ENCODE measurements at places on chromosomes 5 and 9. TPM values are rescaled to one million over a fixed set of nuclear protein-coding genes. Genes with fewer than 3 reads are reported as not detected.

GRCh38 chr9:37144762-37145161, 24.4 kb downstream of the ZCCHC7 start:
- H3K27me3 ChIP-seq, result no peaks in the 10 kb centered on the region
- no peak overlapping the region for H3K27ac ChIP-seq
- no peak overlapping the region for H3K4me3 ChIP-seq
- no peaks in the 10 kb centered on the region for H3K4me1 ChIP-seq

- H3K27ac ChIP-seq, result peak overlapping the region; percentile 27
- H3K36me3 ChIP-seq, result no peaks in the 10 kb centered on the region
- no peaks in the 10 kb centered on the region for H3K27me3 ChIP-seq
- peaks cover 19% of the 10 kb centered on the region for H3K4me1 ChIP-seq
- no peak overlapping the region for H3K4me3 ChIP-seq
Measured at GRCh38 chr5:131622633-131623032, 12.4 kb downstream of the RAPGEF6 start.

- no peak for DNase-seq
- H3K4me1 ChIP-seq, result no peaks in the 10 kb centered on the region
- H3K4me3 ChIP-seq, result no peak overlapping the region
- H3K27me3 ChIP-seq, result no peaks in the 10 kb centered on the region
- H3K27ac ChIP-seq, result no peak overlapping the region
Measured at GRCh38 chr9:94612071-94612470, 18.4 kb upstream of the FBP2 start.

- H3K27ac ChIP-seq, result no peak overlapping the region
- H3K4me3 ChIP-seq, result no peak overlapping the region
- DNase-seq, result no peak
- H3K36me3 ChIP-seq, result no peaks in the 10 kb centered on the region
- H3K27me3 ChIP-seq, result no peaks in the 10 kb centered on the region
Measured at GRCh38 chr9:27335075-27335474, 38.1 kb upstream of the EQTN start.

DNA sequence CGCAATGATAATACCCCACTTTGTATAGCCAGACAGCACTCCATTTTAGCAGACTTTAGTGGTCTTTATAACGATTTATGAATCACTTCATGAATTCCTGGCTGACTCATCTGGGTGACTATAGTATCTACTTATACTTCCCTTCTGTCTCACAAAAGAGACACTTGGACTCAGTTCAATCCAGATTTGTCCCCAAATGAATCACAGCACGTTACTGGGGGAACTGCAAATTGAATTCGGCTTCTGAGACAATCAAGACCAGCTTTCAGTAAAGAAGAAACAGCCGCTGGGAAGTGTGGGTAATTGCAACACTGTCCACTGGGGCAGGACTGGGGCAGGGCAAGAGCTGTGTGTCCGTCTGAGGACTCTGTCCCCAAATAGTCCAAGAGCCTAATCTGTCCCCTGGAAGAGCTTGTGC, 337.3 kb upstream of the RFX3 start:
- H3K4me1 ChIP-seq, result no peaks in the 10 kb centered on the region
- H3K4me3 ChIP-seq, result no peak overlapping the region
- no peak overlapping the region for H3K27ac ChIP-seq
- no peaks in the 10 kb centered on the region for H3K36me3 ChIP-seq

Gene ANKRA2
- 9.2 TPM for total RNA-seq

GRCh38 chr5:82422001-82422740, 144.0 kb upstream of the RPS23 start:
- H3K36me3 ChIP-seq, result no peaks in the 10 kb centered on the region
- no peaks in the 10 kb centered on the region for H3K27me3 ChIP-seq
- no peaks in the 10 kb centered on the region for H3K4me1 ChIP-seq
- H3K4me3 ChIP-seq, result no peak overlapping the region
- no peak for DNase-seq

- H3K27ac ChIP-seq, result peak within 1 kb of the TSS; percentile 48
- no peaks in the 10 kb centered on the region for H3K36me3 ChIP-seq
- DNase-seq, result no peak
- no peak within 1 kb of the TSS for H3K4me3 ChIP-seq
- peaks cover 7% of the 10 kb centered on the region for H3K4me1 ChIP-seq
- no peaks in the 10 kb centered on the region for H3K27me3 ChIP-seq
Measured at GRCh38 chr5:142685418-142686209, at the start of gene FGF1. Gene FGF1 (minus strand): TSS chr5:142686090. CDS start chr5:142614127, 71,963 bp downstream.

- no peak for DNase-seq
- no peak overlapping the region for H3K27ac ChIP-seq
- H3K27me3 ChIP-seq, result no peaks in the 10 kb centered on the region
- H3K36me3 ChIP-seq, result no peaks in the 10 kb centered on the region
Measured at GRCh38 chr5:11898-12297, 80.1 kb upstream of the PLEKHG4B start.

GRCh38 chr9:5629312-5630080, 589 bp downstream of the RIC1 start:
- peak overlapping the region; percentile 96 for H3K27ac ChIP-seq
- peak overlapping the region; percentile 70 for H3K4me3 ChIP-seq
- peaks cover 63% of the 10 kb centered on the region for H3K4me1 ChIP-seq
- H3K36me3 ChIP-seq, result no peaks in the 10 kb centered on the region
- H3K27me3 ChIP-seq, result no peaks in the 10 kb centered on the region

DNA sequence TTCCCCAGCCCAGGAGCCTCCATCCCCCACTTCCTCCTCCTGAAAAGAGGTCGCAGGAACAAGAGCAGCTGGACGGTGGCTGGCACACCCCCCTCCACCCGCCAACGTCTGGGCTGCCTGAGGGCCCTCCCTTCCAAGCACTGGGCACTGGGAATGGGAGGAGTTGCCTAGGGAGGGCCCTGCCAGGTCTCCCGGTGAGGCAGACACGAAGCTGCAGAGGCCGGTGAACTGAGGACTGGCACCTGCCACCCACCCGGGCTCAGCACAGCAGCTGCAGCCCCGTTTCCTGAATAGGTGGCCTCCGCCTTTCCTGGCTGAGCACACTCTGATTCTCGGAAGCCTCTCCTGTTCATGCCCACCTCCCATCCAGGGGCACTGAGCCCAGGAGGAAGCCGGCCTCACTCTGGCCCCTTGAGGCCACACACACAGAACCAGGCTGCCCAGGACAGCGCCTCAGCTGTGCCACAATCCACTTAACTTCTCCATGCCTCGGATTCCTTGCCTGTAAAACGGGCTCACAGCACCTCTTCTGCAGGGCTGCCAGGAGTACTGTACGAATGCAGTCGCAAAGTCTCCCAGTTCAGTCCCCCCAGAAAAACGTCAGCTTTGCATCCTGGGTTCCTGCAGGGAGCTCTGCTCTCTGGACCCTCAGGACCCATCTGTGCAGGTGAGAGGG, 1.3 kb downstream of the NPDC1 start:
- peak overlapping the region; percentile 60 for H3K4me3 ChIP-seq
- no peak overlapping the region for H3K27ac ChIP-seq
- H3K4me1 ChIP-seq, result peaks cover 5% of the 10 kb centered on the region
- peaks cover 18% of the 10 kb centered on the region for H3K27me3 ChIP-seq

Gene MRPS30
- total RNA-seq, result 106 TPM

Gene SUSD3
- total RNA-seq, result not detected

GRCh38 chr9:4119778-4120554, 179.9 kb downstream of the GLIS3 start:
- H3K36me3 ChIP-seq, result no peaks in the 10 kb centered on the region
- H3K4me3 ChIP-seq, result no peak overlapping the region
- DNase-seq, result no peak
- peaks cover 7% of the 10 kb centered on the region for H3K4me1 ChIP-seq
- no peaks in the 10 kb centered on the region for H3K27me3 ChIP-seq

Gene ISL1
- not detected for total RNA-seq

GRCh38 chr5:134794082-134794481, 35.5 kb downstream of the DDX46 start:
- H3K27ac ChIP-seq, result no peak overlapping the region
- no peak overlapping the region for H3K4me3 ChIP-seq
- peaks cover 2% of the 10 kb centered on the region for H3K36me3 ChIP-seq
- no peak for DNase-seq
- H3K4me1 ChIP-seq, result no peaks in the 10 kb centered on the region

- H3K36me3 ChIP-seq, result peaks cover 62% of the 10 kb centered on the region
- peaks cover 34% of the 10 kb centered on the region for H3K4me1 ChIP-seq
- no peaks in the 10 kb centered on the region for H3K27me3 ChIP-seq
- peak overlapping the region; percentile 93 for H3K27ac ChIP-seq
- peak overlapping the region; percentile 84 for H3K4me3 ChIP-seq
Measured at GRCh38 chr5:1801967-1802295, 724 bp downstream of the NDUFS6 start.

GRCh38 chr5:10707198-10708142, 53.6 kb downstream of the DAP start:
- no peaks in the 10 kb centered on the region for H3K27me3 ChIP-seq
- peaks cover 2% of the 10 kb centered on the region for H3K4me1 ChIP-seq
- no peak for DNase-seq
- no peak overlapping the region for H3K27ac ChIP-seq

DNA sequence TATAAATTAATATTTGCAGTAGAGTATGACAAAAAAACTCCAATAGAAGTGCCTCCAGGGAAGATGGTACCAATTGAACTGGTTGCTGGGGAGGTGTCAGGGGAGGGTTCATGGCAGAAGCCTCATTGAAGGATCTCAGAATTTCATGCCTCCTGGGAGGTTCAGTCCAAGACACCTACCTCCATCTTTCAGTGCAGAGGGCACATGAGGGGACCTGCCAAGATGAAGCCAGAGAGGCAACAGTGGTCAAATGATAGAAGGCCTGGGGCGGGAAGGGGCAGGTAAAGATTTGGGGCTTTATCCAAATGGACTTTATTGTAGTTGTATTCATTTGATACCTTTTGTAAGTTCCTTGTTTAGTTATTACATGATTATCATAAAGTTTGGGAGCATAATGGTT, 25.9 kb upstream of the KCNIP1 start:
- no peak for DNase-seq
- no peak overlapping the region for H3K4me3 ChIP-seq
- H3K27me3 ChIP-seq, result no peaks in the 10 kb centered on the region
- H3K36me3 ChIP-seq, result no peaks in the 10 kb centered on the region
- H3K27ac ChIP-seq, result no peak overlapping the region

Gene NR2F1-AS1
- 0.85 TPM for total RNA-seq
